Uterus (tissue), 4 donors: ENCODE measurements at places on chromosomes 2 and 18.
A peak's percentile ranks its signal among the peaks of the same experiment; 100 is the strongest.

DNA sequence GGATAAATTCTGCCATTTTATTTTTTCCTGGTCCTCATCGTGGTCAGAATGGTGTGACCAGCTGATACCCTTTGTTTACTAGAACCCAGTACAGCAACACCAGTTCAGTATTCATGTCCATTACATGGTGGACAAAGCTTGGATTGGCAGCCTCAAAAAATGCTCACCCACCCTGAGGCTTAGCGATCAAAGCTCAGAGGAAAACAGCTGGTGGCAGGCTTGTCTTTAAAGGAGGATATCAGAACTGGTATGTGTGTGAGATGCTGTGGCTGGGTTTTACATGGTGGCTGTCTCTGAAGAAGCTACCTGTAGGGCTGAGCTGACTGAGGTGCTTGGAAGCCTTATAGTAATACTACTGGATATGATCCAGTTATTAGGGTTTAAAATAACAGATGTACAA, 471.1 kb upstream of the MEX3C start:
- H3K36me3 ChIP-seq = no peaks in the 10 kb centered on the region
- H3K27me3 ChIP-seq = no peaks in the 10 kb centered on the region
- no peak overlapping the region for H3K4me3 ChIP-seq
- no peaks in the 10 kb centered on the region for H3K4me1 ChIP-seq
- DNase-seq = no peak

- no peaks in the 10 kb centered on the region for H3K36me3 ChIP-seq
- H3K27me3 ChIP-seq = no peaks in the 10 kb centered on the region
- no peak overlapping the region for H3K27ac ChIP-seq
- peak; percentile 60 for DNase-seq
Measured at GRCh38 chr2:216492597-216493333, 5.9 kb upstream of the RPL37A start.

DNA sequence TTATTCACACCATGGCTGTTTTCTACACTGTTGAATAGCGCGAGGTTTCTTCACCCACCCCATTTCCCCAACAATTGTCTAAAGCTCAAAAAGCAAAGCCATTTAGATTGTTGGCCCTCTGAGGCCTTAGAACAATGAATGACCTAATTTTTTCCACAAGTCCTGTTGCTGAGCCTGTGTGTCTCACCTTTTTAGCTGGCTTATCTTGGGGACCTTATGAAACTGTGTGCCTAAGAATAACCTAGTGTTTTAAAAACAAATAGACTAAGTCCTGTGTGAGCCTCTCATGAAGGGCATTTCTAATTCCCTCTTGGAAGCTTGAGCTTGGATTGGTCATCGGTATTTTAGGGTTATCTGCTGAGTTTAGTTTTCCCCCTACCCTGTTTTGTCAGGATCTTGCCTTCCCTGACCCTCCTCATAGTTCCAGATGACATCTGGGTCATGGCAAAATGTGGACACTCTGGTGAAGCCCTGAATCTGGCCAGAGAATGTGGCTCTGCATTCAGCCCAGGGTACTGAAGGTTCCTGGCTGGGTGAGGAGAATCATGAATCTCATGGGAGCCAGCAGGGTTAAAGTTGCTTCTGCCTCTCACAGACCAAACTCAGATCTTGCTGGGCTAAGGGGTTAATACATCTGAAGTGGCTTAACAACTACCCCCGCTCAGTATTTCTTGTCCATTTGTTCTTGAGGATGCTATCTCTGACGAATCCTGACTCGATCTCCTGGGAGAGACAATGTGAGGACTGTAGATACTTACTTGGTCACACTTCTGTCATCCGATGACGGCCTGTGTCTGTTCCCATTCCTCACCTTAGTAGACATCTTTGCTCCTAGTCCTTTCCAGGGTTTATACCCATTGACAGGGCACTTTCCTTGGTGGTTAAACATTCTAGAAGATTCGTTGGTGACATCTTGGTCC, 104.2 kb upstream of the MAP4K3 start:
- H3K27me3 ChIP-seq = no peaks in the 10 kb centered on the region
- DNase-seq = no peak
- H3K27ac ChIP-seq = no peak overlapping the region
- H3K36me3 ChIP-seq = no peaks in the 10 kb centered on the region
- H3K4me1 ChIP-seq = no peaks in the 10 kb centered on the region

GRCh38 chr2:26011990-26012856, 21.7 kb upstream of the RAB10 start:
- H3K4me3 ChIP-seq = no peak overlapping the region
- no peaks in the 10 kb centered on the region for H3K27me3 ChIP-seq
- no peaks in the 10 kb centered on the region for H3K36me3 ChIP-seq
- DNase-seq = no peak
- no peaks in the 10 kb centered on the region for H3K4me1 ChIP-seq

DNA sequence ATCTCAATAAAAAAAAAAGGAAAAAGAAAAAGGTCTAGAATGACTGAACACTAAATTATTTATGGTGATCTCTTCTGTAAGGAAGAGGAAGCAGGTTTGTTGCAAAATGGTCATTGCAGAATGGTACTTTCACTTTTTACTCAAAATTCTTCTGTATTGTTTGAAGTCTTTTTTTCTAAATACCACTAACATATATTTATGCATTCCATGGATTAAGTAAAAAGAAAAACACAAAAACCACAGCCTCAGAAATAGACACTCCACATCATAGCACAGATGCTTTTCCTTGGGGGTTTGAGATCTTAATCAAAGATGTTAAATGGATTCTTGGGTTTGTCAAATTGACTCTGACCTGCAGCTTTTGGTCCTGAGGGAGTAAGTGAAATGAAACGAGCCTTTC, 47.4 kb downstream of the RHOB start:
- H3K4me3 ChIP-seq = no peak overlapping the region
- H3K27ac ChIP-seq = peak overlapping the region; percentile 13
- no peak for DNase-seq

DNA sequence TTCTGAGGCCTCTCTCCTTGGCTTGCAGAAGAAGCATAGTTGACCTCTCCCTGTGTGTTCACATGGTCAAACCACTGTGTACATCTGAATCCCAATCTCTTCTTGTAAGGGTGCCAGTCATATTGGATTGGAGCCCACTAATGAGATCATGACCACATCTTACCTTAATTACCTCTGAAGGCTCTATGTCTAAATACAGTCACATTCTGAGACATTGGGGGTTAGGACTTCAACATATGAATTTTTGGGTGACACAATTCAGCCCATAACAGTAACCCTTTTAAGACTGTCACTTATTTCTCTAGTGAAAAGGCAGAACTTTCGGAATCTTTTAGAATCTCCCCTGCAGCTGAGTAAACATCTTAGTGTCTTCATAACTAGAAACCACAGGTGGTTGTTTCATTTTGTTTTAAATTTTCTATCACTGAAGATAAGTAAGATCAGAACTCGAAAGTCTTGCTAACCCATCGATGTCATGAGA, 33.3 kb downstream of the BMP10 start:
- no peak overlapping the region for H3K4me3 ChIP-seq
- H3K27me3 ChIP-seq = no peaks in the 10 kb centered on the region
- H3K27ac ChIP-seq = no peak overlapping the region
- no peaks in the 10 kb centered on the region for H3K4me1 ChIP-seq

DNA sequence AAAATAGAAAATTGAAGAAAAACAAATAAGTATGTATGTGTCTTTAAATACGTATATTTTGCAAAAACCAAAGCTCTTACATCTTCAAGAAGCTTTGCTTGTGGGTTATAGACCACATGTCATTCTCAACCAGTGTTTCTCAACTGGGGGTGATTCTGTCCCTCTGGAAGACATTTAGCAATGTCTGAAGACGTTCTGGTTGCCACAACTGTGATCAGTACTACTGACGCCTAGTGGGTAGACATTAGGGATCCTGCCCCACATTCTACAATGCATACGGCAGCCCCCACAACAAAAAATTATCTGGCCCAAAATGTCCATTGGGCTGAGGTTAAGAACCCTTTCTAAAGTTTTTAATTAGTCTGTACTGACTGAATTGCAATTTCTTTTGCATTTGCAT, 48.4 kb downstream of the UNC50 start:
- no peaks in the 10 kb centered on the region for H3K27me3 ChIP-seq
- H3K4me1 ChIP-seq = no peaks in the 10 kb centered on the region
- no peak overlapping the region for H3K4me3 ChIP-seq
- H3K36me3 ChIP-seq = no peaks in the 10 kb centered on the region
- DNase-seq = no peak

DNA sequence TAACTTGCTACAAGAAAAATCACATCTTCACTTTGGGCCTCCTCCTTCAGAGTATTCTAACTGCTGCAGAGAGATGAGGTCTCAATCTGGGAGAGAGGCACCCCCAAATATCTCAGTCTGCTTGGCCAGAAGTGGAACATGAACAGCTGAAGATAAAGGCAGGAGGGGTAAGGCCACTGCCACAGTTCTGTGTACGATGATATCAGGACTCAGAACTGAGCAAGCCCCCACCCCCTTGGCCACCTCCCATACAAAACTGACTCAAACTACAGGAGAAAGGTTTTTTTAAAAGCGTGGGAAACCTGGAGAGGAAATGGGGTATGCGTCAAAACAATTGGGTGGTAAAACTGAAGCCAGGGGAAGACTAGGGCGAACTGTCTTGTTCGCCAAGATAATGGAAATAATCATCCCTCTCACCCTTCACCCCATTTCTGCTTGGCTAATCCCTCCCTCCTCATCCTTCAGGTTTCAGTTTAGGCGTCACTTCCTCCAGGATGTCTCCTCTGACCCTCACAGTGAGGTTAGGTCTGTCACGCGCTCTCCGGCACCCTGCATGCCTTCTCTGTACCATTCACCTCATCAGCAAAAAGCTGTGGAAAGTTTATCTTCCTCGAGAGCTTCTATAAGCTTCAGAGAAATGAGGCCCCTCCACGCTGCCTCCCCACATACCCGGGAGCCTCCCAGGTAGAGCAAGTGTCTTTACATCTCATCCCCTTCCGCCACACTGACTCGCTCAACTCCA, 64.4 kb downstream of the SFXN5 start:
- H3K36me3 ChIP-seq = no peaks in the 10 kb centered on the region
- DNase-seq = no peak
- no peaks in the 10 kb centered on the region for H3K4me1 ChIP-seq
- no peak overlapping the region for H3K27ac ChIP-seq
- H3K4me3 ChIP-seq = no peak overlapping the region
